ENCODE measurements at places on chromosomes 7 and 10.

GRCh38 chr10:66695046-66695445, 230.8 kb upstream of the LRRTM3 start:
- no peak for DNase-seq

GRCh38 chr7:6393667-6394056, 54.1 kb downstream of the DAGLB start:
- no peak for DNase-seq

GRCh38 chr7:750111-750905, 23.2 kb upstream of the PRKAR1B start:
- no peak for DNase-seq

DNA sequence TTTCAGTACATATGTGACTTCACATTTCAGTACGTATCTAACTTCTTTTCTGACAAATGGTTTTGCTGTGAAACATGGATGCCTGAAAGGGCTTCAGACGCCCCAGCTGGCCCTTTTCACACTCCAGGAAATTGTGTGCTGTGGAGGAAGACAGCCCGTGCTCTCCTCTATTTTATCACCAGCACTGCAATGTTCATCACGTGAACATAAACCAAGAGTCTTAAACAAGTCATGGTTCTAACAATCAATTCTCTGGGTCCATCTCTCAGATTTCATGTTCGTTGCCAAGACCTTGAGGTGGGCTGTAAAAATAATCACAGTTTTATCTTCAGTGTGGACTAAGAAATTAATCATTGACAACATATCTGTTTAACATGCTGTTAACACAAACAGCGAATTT, 141.2 kb downstream of the WDR37 start:
- DNase-seq: no peak

DNA sequence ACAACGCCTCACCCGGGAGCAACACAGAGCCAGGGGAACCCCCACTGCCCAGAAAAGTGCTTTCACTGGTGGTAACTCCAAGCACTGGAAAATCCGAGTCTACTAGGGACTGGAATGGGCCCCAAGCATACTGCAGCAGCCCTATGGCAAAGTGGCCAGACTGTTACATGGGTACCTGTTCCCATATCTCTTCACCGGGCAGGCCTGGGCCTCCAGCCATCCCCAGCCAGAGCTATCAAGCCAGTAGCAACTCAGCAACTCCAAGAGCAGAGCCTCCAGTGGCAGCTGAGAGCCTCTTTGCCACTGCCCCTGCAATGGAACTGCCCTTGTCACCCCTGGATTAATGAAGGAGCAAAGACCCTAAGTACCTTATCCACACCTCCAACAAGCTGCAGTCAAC, 73.5 kb downstream of the HBP1 start:
- DNase-seq: peak; percentile 45

DNA sequence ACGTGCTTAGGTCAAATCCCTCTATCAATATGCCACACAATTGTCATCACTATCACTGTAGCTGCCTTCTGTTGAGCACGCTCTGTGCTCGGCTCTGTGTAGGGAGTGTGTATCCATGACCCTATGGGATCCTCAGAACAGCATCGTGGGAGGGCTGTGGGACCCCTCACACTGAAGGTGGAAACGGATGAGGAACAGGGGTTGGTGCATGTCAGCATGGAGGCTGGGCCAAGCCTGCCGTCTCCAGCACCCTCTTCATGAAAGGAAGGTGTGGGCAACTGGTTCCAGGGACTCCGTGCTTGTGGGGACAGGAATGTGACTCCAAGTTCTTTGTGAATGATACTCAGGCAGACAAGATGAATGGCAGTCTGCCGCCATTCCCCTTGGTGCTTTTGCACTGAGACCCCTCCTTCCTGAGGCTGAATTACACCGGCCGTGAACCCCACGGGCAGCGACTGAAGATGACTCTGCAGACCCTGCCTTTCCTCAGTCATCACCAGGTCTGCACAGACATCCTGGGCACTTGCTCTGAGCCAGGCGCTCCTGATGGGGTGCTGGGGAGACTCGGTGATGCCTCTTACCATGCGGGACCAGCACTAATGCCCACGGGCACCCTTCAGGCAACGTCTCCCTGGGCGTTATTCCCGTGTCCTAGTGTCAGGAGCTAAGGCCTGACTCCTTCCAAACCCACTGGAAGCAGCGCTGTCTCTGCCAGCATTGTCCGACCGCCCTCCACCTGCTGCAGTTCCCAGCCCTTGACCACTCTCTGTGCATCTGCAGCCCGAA, 495.2 kb downstream of the TCERG1L start:
- no peak for DNase-seq

- DNase-seq: no peak
These were observed at the start of gene NANOS1 for GRCh38 chr10:119029613-119030420. TSS of gene NANOS1 (plus strand) at chr10:119029714. CDS start at chr10:119029802, 88 bp downstream.

All from heart right ventricle (tissue), 16 donors.